Mucosa of descending colon (tissue), 3 donors: ENCODE measurements at places on chromosomes 1 and 21.
A peak's percentile ranks its signal among the peaks of the same experiment; 100 is the strongest.

GRCh38 chr1:114651893-114652292 is 18.0 kb downstream of the DENND2C start:
- DNase-seq = no peak

- no peak for DNase-seq
Observed at GRCh38 chr1:171855381-171855780, 14.1 kb downstream of the DNM3 start.

GRCh38 chr1:38191461-38191860 is 144.9 kb upstream of the POU3F1 start:
- peak; percentile 23 for DNase-seq

DNA sequence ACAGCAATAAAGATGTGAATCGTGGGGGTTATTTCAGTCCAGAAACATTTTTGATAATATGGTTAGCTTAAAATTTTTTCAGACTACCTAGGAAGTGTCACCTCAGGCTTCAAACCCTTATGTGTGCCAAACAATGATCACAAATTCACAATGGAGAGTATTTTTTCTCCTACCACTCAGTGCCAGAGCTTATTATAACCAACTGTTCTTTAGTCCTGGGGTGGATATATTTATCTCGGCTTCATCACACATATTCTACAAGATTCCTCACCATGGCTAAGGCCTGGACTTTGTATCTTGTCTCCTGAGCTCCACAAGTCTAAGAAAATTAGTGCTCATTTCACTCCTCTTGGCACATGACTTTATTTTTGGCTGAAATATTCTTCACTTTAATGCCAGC is 629.1 kb downstream of the RWDD3 start:
- DNase-seq = no peak

DNA sequence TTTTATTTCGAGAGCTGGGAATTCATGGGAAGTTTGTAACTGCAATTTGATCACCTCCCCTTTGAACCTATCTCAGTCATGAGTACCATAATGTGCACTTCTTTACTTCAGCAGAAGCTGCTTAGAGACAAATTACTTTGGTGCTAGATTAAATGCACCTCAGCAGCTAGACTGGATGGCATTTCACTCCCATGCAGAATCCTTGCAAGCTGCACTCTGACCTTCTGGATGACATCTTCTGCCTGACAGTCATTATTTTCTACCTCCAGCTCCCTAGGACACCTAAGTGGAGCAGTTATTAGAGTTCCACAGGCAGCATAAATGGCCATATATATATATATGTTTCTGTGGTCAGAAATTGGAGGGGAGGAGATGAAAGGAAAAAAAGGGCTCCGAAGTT is 366.0 kb upstream of the TMPRSS15 start:
- no peak for DNase-seq

- peak; percentile 25 for DNase-seq
Observed at GRCh38 chr1:48572646-48573258, 100.7 kb upstream of the SPATA6 start.

GRCh38 chr1:37476087-37476452 is 1.7 kb downstream of the ZC3H12A start:
- peak; percentile 47 for DNase-seq

- no peak for DNase-seq
Observed at GRCh38 chr21:38297194-38297631, 40.4 kb downstream of the KCNJ15 start.

GRCh38 chr1:55374801-55375616 is 159.8 kb upstream of the USP24 start:
- peak; percentile 30 for DNase-seq

DNA sequence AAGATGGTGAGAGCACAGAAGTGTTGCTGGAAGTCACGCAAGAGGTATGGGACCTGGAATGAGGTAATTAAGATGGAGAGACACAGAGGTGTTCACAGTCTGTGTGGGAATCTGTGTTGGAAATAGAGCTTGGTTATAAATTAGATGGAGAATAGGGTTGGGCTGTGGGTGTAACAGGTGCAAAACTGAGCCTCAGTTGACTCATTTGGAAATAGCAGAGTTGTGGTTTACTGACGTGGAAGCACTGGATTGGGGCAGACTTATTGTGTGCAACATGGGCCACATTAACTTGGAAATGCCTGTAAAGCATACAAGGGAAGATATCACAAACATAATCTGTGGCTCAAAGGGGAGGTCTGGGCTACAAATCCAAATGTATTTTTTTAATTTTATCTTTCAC is 13.0 kb downstream of the CAMSAP2 start:
- no peak for DNase-seq

- DNase-seq = no peak
Observed at GRCh38 chr1:29415156-29415830, 179.0 kb downstream of the PTPRU start.

- DNase-seq = peak; percentile 77
Observed at GRCh38 chr1:201713086-201713810, 115.7 kb upstream of the IPO9 start.

GRCh38 chr21:27805696-27806095 is 838.8 kb upstream of the ADAMTS5 start:
- DNase-seq = no peak

DNA sequence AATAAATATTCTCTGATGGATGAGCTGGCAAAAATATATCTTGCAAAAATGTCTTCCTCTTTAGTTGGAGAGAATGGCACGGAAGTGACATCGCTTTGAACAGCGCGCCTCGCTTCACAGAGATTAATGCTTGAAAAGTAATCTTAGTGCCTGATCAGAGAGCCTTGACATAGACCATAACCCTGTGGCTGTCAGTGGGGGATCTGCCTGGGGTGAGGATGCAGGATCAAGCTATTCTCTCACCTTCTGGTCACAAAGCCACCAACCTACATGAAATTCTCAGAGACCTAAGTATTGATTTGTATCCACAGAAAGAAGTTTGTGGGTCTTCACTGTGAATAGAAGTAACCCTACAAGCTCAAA is 492.6 kb downstream of the LMO4 start:
- no peak for DNase-seq

DNA sequence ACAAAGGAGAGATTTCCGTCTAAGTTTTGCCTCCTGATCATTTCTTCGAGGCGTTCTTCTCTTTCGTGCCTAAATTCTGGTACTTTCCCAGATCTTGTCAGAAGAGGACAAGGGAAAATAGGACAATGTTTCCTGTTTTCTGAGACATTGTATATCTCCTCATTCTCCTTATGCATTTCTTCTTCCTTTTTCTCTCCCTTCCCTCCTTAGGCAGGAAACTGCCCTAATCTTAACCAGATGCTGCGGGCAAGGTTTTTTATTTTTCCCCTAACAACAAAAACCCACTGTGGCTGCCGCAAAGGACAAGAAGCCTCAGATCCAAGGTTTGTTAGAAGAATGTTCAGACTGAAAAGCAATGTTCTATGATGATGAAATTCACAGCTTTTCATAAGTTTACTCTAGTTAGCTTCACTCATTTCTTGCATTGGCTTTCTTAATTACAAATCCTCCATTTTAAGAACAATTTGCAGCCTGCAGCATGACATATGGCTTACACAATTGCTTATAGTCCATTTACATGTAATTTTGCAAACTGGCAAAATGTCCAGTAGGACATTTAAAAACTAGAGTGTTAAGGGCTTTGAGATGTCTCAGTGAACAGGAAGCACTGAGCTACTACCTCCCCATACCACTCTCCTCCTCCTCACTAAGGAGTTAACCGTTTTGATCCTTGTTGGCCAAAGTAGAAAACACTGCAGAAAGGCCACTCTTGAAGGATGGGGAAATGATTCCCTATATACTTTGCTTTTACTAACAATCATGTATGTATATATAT is 624 bp downstream of the CTSK start:
- DNase-seq = no peak

DNA sequence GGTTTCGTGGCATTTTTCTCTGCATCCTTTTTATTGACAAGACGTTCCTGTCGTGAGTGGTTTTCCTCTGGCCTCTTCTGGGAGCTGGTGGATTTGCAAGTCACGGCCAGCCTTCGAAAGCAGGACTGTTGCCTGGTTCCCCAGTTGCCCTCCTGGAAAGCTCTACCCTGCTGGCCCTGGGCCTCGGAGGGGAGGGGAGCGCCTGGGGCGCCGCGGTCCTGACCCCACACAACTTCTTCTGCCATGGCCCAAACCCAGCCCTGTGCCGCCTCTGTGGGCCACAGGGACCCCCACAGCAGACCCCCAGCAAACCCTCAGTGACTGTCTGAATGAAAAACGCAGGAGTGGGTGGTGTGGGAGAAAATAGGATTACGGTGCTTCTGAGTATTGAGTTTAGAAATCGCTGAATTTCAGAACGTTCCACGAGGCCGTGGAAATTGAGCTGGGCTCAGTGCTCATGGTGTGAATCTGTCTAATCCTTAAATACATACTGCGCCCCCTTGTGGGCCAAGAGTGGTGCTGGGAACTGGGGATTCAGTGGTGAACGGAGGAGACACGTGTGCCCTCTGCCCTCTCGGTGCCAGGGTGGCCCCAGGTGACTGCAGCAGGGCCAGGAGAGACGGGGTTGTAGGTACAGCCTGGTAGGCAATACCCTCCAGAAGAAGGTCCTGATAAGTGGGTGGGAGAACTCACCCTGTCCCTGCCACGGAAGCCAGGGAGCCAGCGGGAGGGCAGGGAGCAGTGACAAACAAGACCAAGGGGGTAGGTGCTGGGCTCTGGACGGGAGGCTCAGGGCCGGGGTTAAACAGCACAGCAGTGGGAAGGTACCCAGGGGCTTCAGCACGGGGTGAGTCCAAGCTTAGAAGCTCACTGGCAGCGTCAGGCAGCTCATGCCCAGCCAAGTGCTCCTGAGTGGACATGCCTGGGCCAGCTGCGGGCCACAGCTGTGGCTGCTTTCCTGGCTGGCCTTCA is 101.2 kb upstream of the COL6A1 start:
- DNase-seq = peak; percentile 62

GRCh38 chr1:43052786-43053439 is 94.2 kb upstream of the SLC2A1 start:
- DNase-seq = no peak

GRCh38 chr1:234931404-234931973 is 197.1 kb downstream of the TOMM20 start:
- DNase-seq = no peak

GRCh38 chr1:184788970-184789369 is 34.3 kb upstream of the EDEM3 start:
- DNase-seq = no peak

DNA sequence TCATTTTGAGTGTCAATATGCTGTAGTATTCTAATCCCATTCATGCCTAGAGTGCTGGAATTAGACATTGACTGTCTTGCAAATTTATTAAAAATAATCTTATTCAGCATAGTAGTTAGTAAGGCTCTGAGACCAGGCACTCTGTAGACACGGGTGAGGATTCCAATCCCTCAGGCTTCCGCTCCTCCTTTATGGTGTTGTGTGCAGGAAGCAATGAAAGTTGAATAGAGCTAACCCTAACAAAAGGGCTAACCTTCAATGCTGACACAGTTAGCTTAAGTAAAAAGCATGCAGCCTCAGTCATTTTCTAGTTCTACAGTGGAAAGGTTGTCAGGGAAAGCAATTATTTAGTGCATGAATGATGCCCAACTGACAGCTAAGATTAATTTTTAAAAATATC is 199.6 kb upstream of the SGIP1 start:
- no peak for DNase-seq

DNA sequence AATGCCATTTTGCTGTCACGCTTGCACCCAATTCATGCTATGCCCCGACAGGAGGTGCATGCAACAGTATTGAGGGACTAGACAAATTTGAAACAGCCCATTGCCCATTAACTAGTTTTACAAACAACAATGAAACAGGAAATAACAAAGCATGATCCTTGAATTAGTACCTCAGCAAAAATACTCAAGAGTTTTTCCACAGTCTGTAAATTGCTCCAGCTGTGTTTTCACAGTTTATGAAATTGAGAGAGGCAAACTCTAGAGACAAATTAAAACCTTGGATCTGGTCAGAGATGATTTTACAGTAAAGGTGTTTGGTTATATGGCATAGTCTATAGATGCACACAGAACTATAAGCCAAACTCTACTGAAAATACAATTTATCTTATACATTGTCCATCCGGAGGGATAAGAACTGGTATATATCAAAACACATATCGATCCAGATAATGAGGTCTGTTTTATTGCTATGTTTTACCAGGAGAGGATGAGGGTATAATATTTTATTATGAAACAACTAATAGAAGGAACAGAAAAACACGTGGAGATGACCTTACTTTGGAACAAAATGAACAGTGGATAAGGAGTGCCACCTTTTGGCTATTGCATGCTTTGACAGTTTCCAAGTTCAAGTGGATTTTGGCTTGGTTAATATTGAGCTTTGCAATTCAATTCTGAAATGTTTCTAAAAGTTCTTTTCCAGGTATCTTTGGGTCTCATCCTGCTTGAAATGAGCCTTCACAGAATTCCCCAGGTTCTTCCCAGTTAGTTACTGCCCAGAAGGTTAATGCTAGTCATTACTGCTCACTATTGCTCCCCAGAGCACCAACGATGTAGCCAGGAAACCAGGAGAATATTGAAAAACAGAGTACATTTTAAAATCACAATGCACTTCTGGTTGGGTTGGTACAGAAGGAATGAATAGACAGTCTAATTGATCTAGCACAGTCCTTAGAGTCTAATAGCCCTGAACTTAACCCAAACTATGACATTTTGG is 45.7 kb downstream of the ZC3H11B start:
- no peak for DNase-seq

DNA sequence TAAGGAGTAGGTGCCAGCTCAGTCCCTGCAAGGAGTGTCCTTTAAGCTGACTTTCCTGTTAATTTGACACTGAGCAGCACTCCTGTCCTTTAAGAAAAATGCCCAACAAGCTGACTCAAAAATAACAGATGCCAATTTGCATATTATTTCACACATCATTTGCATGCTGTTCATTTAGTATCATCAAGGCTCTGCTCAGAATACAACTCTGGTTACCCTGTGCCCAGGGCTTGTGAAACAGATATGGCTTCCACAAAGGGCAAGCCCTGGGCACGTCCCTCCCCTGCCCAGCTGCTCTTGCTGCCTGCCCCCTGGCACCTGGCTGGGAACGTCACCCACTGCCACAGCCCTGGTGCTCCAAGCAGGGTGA is 10.3 kb downstream of the KCNN3 start:
- no peak for DNase-seq

DNA sequence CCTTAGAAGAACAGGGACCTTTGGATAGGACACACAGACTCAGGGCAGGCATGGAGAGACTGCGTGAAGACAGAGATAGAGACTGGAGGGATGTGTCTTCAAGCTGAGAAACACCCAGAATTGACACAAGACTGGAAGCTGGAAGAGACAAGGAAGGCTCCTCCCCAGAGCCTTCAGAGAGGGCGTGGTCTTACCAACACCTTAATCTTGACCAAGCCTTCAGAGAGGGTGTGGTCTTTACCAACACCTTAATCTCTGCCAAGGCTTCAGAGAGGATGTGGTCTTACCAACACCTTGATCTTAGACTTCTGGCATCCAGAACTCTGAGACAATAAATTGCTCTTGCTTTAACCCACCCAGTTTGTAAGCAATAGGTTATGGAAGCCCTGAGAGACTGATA is 481.4 kb upstream of the VAMP3 start:
- DNase-seq = no peak

GRCh38 chr21:20023193-20023592 is 975.0 kb upstream of the NCAM2 start:
- DNase-seq = no peak
